ENCODE measurements at places on chromosomes 16 and 17.

- no peak for DNase-seq
These were observed 126.1 kb downstream of the IRX5 start for GRCh38 chr16:55056585-55057401.

GRCh38 chr17:29145289-29146073, 34.7 kb downstream of the MYO18A start:
- peak; percentile 75 for DNase-seq

DNA sequence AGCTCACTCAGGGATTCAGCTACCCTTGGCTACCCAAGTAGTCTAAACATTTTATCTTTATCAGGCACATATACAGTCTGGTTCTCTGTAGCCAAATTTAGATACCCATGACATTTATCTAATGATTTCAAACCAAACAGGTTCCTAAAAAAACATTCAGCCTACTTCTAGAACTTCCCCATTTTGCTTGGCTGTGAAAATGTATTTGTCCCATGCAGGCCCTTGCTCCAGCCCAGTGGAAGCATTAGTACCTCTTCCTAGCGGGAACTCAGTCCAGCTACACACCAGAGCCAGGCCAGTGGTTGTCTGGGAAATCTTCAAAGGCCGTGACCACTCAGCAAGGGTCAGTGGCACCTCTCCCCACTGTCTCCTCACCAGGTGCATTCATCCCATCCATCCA, 26.2 kb upstream of the NAGLU start:
- DNase-seq, result no peak

- DNase-seq, result peak; percentile 15
These were observed 267.1 kb downstream of the CBLN1 start for GRCh38 chr16:49014277-49015224.

GRCh38 chr17:57954397-57955182, 622 bp downstream of the CUEDC1 start:
- no peak for DNase-seq

GRCh38 chr16:78407191-78407590, 307.7 kb downstream of the WWOX start:
- DNase-seq, result no peak

Measured in stimulated activated effector memory CD8-positive, alpha-beta T cell treated with anti-CD3 and anti-CD28 coated beads, Interleukin-12 subunit alpha, Interleukin-12 subunit beta, amount 100 ng/mL, for 72 hours (primary cell).